ENCODE measurements at places on chromosomes 5 and 9.

GRCh38 chr5:143758750-143759149 is 53.2 kb upstream of the HMHB1 start:
- no peak for DNase-seq

GRCh38 chr9:109479822-109480221 is 18.3 kb downstream of the PTPN3 start:
- DNase-seq, result no peak

GRCh38 chr9:23492126-23493002 is 333.7 kb downstream of the ELAVL2 start:
- no peak for DNase-seq

DNA sequence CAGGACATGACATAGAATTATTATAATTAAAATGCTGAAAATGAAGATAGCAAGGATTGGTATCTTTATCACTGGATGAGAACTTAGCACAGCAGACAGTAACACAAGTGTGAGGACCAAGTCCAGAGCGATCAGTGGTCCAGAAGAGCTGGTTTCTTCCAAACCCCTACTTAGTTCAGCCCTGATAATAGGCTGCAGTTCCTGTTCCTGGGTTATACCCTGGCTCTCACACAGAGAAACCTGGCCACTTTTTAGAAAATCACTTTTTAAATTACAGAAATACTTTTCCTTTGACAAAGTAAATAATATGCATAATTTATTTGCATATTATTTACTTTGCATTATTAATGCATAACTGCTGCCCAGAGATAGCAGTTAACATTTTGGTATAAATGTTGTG is 40.3 kb downstream of the CYSTM1 start:
- DNase-seq, result no peak

GRCh38 chr9:78973907-78974306 is 597.9 kb upstream of the TLE4 start:
- DNase-seq, result no peak

- no peak for DNase-seq
These were observed 478.7 kb downstream of the PRR16 start for GRCh38 chr5:120942596-120943350.

GRCh38 chr9:4887556-4887955 is 94.8 kb downstream of the RCL1 start:
- DNase-seq, result no peak

GRCh38 chr5:146410272-146410671 is 36.9 kb upstream of the TCERG1 start:
- DNase-seq, result no peak

GRCh38 chr9:20364959-20365358 is 257.3 kb downstream of the MLLT3 start:
- no peak for DNase-seq

DNA sequence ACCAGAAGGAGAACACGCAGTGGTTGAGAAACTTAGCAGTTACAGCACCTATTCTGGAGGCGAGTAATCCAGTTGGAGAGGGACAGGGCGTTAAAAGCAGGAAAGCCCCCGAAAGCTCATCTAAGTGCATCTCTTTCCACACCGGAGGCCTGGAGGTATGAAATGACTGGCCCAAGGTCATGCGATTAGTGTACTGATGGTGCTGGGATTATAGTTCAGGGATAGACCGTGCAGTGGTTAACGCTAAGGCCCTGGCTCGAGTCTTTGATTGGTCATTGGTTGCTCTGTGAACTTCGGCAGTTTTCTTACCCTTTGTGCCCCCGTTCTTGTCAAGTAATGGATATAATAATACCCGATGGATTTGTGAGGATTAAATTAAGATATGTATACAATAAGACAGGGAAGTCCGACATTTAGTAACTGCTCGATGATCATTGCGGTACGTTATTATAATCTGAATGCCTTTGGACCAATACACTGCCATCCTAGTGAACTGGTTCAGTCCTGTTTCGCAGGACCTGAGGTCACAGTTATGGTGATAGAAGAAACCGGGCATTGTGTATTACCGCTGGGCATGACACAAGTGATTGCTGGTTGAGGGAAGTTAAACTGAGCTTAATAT is 960 bp downstream of the CANX start:
- no peak for DNase-seq
